Endothelial cell (in vitro differentiated cells): ENCODE measurements at places on chromosomes 7 and 10.

DNA sequence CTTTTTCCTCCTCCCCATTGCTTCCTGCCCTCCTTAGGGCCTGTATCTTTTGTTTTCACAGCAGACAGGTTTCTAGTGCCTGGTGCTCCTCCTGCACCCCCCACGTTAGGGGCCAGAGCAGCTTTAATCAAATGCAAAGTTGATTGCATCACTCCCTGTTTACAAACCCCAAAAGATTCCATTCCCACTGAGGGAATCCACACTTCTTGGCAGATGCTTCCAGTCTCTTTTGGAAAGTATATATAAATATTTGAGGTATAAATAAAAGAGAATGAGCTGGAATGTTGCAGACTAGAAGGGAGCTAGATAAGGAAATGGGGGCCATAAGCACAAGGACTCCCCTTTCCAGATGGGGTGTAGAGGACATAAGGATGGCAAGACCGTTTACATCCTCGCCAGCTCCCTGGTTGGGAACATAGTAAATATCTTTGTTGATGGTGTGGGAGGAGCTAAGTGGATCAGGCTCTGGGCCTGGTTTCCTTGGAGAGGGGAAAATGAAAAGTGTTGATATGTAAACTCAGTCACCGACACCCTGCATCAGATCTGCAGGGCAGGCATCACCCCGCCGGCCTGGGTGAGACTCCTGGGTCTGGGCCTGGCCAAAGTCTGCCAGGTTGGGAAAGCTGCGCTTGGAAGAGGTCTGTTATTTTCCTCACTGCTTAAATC, 6.2 kb downstream of the RARRES2 start:
- H3K36me3 ChIP-seq: peaks cover 6% of the 10 kb centered on the region
- DNase-seq: no peak
- peaks cover 6% of the 10 kb centered on the region for H3K4me1 ChIP-seq
- H3K27me3 ChIP-seq: peaks cover 6% of the 10 kb centered on the region

DNA sequence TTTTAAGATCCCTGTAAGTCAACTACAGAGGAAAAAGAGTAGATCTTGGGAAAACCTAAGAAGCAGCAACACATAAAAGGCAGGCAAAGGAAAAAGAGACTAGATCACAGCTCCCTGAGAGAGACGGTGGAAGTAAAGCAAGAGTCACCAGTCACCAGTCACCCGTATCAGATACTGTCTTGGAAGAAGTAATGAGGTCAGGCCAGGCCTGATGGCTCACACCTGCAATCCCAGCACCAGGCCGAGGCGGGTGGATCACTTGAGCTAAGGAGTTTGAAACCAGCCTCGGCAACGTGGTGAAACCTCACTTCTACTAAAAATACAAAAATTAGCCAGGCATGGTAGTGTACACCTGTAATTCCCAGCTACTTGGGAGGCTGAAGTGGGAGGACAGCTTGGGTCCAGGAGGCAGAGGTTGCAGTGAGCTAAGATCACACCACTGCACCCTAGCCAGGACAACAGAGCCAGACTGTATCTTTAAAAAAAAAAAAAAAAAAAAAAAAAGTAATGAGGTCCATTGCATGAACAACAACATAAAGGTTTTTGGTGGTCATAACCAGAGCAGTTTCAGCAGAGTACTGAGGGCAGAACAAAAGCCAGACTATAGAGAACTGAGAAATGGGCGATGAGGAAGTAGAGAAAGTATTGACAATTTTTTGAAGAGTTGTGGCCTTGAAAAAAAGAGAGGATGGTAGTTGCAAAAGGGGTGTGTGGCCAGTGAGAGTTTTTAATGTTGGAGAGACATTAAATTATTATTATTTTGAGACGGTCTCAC, 16.9 kb downstream of the ZNF713 start:
- no peak for DNase-seq
- H3K36me3 ChIP-seq: peaks cover 21% of the 10 kb centered on the region
- no peaks in the 10 kb centered on the region for H3K4me1 ChIP-seq
- no peak overlapping the region for H3K4me3 ChIP-seq
- H3K27ac ChIP-seq: no peak overlapping the region

DNA sequence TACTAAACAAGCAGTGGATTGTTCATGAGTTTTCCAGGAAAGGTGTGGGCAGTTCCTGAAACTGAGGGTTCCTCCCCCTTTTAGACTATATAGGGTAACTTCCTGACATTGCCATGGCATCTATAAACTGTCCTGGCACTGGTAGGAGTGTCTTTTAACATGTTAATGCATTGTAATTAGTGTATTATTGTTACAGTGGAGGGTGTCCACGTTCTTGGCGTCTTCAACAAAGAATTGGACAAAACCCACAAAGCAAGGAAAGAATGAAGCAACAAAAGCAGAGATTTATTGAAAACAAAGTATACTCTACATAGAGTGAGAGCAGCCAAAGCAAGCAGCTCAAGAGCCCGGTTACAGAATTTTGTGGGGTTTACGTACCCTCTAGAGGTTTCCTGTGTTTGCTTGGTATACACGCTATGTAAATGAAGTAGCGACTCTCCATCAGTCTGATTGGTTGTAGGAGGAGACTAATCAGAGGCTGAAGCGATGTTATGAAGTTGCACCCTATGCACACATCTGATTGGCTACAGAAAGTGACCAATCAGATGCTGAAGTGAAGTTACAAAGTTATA, 175.2 kb downstream of the NSUN6 start:
- no peak overlapping the region for H3K4me3 ChIP-seq
- no peak for DNase-seq
- no peak overlapping the region for H3K27ac ChIP-seq
- peaks cover 3% of the 10 kb centered on the region for H3K4me1 ChIP-seq

DNA sequence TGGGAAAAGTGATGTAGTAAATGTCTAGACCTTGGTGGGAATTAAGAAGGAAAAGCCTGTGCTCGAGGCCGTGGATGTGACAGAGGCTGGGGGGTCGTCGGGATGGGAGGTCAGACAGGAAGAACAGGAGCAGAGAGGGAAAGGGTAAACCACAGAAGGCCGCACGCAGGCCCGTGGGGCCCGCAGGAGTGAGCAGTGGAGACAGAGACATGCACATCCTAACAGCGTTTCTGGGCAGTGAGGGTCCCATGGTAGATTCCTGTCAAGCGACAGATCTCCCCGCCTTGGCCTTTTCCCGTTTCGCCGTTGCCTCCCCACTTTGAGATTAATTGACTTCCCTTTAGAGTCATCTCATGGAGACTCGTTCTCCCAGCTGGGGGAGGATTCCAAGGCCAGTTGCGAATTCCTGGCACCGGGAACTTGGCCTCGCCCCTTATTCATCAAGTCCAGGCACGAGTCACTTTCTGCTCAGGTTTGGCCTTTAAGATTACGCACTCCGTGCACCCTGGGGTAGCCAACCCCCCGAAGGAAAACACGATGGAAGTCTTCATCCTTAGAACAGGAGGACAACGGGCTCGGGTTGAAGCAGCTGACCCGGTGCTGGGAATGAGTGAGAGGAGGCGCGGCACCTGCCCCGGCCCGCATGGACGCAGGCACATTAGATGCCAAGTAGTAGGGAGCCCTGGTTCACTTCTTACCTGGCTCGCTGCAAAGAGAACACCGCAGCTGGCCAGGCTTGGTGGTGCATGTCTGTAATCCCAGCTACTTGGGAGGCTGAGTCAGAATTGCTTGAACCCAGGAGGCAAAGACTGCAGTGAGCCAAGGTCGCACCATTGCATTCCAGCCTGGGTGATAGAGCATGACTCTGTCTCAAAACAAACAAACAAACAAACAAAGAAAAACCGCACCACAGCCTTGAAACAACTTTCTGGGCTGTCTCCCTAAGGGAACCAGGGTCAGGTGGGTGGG, 315.2 kb upstream of the SHH start:
- peaks cover 3% of the 10 kb centered on the region for H3K27me3 ChIP-seq
- DNase-seq: no peak
- H3K27ac ChIP-seq: no peak overlapping the region
- no peaks in the 10 kb centered on the region for H3K36me3 ChIP-seq
